Fibroblast of skin of left quadriceps (primary cell): ENCODE measurements at places on chromosomes 4 and X.

- no peak for DNase-seq
Measured at GRCh38 chr4:182018691-182019090, 224.5 kb upstream of the TENM3 start.

DNA sequence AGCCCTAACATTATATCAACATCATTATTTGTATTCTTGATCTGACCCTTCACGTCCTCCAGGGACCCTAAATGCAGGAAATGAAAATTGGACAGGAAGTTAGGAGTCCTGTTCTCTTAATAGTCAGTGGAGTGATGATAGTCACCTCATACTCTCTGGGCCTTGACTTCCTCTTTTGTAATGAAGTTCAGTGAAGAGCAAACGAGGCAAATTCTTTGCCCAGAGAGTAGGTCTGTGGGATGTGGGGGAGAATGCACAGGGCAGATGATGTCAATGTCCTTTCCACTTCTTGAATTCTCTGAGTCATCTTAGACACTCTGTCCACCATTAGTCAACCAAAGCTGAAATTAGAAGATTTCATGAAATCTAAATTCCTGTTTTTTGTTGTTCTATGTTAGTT, 17.1 kb upstream of the GPRIN3 start:
- DNase-seq: no peak

DNA sequence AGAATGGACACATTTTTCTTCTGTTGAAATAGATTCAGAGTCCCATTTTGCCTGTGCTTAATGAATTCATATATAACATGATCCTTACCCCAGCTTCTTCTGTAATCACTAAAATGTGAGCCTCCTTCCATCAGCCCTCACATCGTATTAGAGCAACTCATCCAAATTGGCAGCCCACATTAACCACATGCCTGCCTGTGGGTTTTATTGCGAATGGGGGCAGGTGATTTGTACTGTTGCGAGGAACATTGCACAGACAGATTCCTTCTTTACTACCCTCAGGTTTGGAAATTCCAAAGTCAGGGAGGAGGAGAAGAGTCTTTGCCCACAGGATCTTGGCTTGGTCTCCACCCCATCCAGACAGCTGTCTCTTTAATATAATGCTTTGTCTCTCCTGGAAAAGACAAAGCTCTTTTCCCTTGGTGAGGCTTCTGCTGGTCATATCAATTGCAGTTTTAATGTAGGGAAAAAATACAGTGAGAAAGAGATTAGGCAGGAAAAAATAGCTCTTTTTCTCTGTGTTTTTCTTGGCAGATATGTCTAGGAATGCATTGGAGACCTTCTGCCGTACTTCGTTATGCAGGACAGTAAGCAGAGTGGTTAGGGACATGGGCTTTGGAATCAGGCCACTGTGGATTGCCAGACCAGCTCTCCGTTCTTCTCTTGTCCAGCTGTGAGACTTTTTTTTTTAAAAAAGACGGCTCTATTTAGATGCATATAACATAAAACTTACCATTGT, 371.2 kb downstream of the AFF2 start:
- peak; percentile 90 for DNase-seq

GRCh38 chr4:184280591-184281071, 63.0 kb upstream of the ENPP6 start:
- no peak for DNase-seq

DNA sequence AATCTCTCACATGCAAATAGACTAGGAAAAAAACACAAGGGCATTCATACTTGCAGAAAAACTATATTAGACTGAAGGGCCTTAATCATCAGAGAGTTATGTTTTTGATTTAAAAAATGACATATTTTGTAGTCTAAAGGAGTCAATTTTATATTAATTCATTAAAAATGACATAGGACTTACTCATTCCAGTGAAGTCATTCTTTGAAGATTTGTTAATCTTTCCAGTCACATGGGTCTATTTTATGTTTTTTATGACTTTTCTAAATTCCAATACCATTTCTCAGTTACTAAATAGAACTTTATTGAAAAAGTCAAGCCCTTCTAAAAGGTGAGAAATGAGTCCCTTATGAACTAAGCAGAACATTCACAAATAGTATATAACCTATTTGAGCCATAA, 743.8 kb upstream of the INTU start:
- DNase-seq: peak; percentile 62

- DNase-seq: no peak
Measured at GRCh38 chrX:40177117-40177430, 79.3 kb upstream of the BCOR start.

DNA sequence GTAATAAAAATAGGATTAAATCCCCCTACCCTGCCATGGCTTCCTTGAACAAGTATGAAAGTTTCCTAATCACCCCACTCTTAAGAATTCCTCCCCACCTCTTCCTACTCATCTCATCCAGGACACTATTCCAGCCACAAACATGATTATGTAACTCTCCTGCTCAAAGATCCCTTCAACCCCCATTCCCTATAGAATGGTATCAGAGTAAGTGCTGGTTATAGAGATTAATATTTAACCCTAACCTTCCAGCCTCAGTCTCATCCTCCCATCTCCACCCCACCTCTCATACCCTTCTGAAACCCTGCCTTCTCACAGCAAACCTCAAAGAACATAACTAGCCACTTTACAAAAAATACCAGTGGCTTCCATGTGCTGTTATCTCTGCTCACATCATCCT, 155.1 kb downstream of the PPP3CA start:
- no peak for DNase-seq
